Activated T-cell treated with anti-CD3 and anti-CD28 coated beads, Interleukin-2, amount 50 U/mL, for 24 hours (primary cell): ENCODE measurements at places on chromosomes 2 and 18.

GRCh38 chr18:58541789-58542425 lies 87.0 kb downstream of the ALPK2 start:
- DNase-seq: peak; percentile 64

DNA sequence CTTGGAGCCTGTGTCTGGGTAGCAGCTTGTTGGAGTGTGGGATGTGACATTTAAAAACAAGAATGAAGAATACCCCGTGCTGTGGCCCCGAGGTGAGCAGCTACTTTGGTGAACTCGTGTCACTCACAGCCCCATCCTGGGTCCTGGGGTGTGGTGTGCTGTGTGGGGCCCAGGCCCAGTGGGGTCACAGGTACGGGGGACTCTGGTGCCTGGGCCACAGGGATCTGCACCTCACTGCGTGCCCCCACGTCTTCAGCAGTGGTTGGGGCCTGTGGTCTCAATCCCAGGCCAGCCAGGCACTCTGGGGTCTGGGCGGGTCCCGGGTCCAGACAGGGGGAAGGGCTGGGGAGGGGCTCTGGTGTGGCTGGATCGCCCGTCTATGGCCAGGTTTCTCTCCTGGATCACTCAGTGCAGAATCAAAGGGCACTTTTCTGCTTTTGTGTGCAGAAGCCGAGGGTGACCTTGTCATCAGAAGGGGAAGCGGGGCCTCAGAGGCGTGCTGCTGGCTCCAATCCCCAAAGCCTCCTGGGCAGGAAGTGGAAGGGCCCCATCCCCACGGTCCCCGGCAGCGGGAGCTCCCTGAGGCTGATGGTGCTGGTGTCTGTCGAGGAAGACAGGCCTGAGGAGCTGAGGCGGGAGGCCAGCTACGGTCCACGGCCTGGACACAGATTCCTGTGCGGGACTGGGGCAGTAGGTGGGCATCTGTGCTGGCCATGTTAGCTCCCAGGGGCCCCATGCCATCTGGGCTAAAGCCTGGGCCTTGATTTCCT lies 1.4 kb downstream of the GPR35 start:
- DNase-seq: peak; percentile 56

GRCh38 chr2:232225895-232226294 lies 152.7 kb upstream of the ALPP start:
- DNase-seq: no peak

GRCh38 chr2:56191617-56192016 lies 7.8 kb downstream of the CCDC85A start:
- no peak for DNase-seq

DNA sequence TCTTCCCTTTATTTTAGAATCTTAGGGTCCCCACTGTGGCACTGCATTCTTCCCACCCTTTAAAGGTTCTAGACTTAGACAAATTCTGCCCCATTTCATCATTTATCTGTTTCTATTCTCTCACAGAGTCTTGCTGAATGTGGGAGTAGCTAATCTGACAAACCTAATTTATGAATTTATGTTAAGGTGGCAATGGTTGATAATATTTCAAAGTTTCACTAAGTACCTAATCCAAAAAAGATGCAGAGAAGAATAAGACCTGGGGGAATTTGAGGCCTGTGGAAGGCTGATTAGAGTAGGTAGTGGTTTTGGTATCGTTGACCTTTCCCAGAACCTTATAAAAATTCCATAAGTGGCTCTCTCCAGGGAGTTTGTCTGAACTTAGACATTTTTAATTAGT lies 18.0 kb downstream of the KCNE4 start:
- no peak for DNase-seq

DNA sequence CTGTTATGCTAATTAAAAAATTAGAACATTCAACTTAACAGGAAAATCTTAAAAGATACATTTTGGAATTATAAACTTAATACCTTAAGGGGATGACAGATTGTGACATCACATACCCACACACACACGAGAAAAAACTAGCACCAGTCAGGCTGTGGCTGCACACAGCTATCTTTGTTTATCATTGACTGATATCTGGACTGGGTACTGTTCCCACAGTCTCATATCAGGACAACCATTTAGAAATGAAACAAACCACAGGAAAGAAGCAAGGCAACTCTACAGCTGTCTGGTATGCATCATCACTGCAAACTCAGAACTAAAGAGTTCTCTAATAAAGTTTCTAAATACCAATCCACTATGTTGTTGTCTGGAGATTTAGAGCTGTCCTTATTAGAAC lies 210.9 kb upstream of the SMAD7 start:
- no peak for DNase-seq

DNA sequence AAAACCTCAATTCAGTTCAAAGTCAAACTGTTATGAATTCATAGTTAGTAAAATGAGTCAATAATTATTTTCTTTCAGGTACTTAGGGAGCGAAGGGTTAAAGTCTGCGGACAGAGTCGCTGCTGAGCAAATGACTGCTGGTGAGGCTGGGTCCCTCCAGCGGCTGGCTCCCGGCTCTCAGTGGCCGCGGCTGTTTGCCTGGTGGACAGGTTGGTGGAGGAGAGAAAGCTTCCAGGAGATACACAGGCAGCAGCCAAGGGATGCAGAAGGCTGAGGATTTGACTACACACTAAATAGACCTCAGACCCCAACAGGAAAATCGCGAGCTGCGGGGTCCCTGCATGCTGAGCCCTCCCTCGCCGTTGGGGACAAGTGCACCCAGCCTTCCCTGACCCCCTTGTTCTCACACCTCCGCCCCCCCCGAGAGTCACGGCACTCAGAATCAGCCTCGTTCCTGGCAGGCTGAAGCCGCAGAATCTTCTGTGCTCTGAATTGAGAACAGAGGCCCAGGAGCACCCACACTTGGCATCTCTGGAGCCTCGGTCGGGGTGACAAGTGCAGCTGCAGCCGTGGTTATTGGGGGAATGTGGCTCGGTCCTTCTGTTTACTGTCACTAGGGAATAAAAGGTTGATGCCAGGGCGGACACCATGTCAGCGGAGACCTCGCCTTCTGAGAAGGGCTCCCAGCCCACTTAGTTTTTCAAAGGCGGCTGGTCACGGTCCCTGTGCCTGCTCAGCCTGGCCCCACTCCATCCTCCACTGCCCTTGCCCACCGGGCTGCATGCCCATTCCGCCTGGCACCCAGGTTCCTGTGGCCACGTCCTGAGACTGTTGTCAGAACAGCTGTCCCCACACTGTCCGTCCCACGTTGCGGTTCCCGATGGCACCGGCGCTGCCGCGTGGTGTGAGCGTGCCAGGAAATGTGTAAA lies 74.0 kb downstream of the SLC66A2 start:
- DNase-seq: peak; percentile 8
